ENCODE measurements at places on chromosomes 1 and 21. TPM values are rescaled to one million over a fixed set of nuclear protein-coding genes. Genes with fewer than 3 reads are reported as not detected.

Gene RPTN
- not detected for total RNA-seq

Gene IFNLR1
- total RNA-seq, result 1.5 TPM

Gene IGSF5
- total RNA-seq, result not detected

Gene GJA4
- total RNA-seq, result not detected

Gene NBPF10
- total RNA-seq, result 0.49 TPM

Gene CELA3A
- total RNA-seq, result not detected

Gene SLC1A7
- total RNA-seq, result not detected

Gene SLAMF8
- total RNA-seq, result not detected

Gene HCRTR1
- total RNA-seq, result not detected

Gene IVL
- not detected for total RNA-seq

Gene FABP3
- total RNA-seq, result not detected

Gene FMO4
- total RNA-seq, result 0.49 TPM

Gene TRPM2
- 9.3 TPM for total RNA-seq

Gene ERICH3
- not detected for total RNA-seq

Gene LAMB3
- total RNA-seq, result 20.2 TPM

Gene SMIM1
- 2.1 TPM for total RNA-seq

Gene MNDA
- total RNA-seq, result not detected

Gene MFN2
- 33.8 TPM for total RNA-seq

Gene NTMT2
- total RNA-seq, result not detected

Measured in A549 treated with RU486 at 1 μM for 4 hours (cell line).